ENCODE measurements at places on chromosomes 16 and 17.

GRCh38 chr16:84700446-84701300 lies 873 bp downstream of the USP10 start:
- DNase-seq = peak; percentile 20

DNA sequence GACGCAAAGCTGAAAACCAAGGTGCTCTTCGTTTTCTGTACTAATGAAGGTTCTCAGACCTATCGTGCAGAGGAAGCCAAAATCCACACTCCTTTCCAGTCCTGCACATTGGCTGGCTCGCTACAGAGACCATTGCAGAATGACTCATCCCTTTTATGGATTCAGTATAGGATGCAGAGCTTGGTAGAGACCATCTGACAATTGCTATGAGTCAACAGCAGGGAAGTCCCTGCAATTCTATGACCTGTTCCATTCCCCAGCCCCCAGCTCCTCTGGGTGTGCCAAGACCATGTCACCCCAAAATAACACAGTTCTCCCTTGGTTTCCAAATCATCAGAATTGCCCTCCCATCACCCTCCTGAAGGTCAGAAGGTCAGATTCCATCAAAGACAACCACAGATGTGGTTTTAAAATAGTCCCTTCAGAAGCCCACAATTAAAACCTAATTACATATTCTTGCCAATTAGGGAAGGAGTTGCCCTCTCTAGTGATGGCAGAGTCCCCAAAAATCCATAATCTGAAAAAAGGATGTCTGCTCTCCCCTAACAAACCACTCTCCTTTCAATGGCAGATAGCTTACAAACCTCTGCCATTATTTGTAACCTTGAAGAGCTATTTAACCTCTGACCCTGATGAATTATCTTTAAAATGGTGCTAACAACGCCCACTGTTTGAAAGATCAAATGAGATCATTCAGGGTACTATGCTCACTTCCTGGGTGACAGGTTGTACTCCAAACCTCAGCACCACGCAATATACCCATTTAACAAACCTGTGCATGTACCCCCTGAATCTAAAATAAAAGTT lies 108.2 kb upstream of the RBBP6 start:
- DNase-seq = no peak

DNA sequence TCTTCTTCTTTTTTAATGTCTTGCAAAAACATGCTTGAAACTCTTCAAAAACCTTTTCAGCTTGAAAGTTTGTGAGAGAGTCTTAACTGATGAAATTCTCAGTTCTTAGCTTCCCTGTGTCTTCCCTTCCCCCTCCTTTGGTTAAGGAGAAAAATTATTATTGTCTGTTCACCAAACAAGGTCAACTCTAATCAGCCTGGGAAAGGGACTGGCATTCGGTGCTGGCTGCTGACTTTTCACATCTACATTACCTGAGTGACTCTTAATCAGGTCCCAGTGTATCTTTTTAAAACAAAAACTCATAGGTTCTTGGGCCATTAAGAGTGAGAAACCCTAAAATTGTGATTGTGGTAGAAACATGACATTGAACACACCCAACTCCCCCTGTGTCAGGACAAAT lies 39.1 kb upstream of the AXIN2 start:
- no peak for DNase-seq

DNA sequence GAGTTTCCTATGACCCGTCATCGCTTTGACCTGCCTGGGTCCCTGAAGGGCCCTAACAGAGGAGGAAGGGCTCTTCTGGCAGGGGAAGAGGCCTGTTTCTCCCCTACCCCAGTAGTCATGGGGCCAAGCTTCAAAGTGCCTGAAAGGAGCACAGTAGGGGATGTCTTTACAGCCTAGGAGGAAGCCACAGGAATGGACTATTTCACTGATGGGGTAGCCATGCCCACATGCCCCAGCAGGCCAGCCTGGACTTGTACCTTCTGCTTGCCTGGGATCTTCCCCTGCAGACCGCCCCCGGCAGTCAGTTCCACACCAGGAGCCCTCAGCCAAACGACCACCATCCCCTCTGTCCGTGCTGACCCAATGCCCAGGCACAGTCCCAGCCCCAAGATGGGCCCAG lies 41.8 kb upstream of the PEMT start:
- DNase-seq = no peak

DNA sequence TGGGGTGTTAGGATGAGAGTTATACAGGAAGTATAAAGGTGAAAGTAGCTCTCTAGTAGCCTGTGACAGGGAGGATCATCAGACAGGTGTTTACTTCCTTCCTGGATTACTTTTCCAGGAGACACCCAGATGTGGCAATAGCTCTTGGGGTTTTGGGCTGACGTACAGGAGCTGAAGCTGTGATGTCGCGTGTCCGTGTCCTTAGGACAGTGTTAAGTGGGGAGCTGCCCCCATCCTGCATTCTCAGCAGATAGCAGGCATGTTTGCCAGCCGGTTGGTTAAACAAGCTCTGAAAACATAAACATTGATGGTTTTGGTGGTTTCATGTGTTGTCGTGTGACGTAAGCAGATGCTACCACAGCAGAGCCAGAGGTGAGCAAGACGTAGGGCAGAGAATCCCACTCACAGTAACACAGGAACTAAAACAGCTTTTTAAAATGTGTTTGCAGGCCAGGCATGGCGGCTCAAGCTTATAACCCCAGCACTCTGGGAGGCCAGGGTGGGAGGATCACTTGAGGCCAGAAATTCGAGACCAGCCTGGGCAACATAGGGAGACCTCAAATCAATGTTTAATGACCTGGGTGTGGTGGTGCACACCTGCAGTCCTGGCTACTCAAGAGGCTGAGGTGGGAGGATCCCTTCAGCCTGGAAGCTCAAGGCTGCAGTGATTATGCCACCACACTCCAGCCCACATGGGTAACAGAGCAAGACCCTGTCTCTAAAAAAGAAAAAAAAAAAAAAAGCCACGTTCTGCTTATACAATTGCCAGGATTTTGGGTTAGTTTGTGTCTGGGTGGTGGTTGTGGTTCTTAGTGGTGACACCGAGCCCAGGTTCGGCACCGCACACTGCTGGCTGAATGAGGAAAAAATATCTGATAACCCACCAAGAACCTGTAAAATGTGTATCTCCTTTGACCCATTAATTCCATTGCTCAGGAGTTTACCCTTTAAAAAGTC lies 18.2 kb upstream of the IL17C start:
- DNase-seq = peak; percentile 26

DNA sequence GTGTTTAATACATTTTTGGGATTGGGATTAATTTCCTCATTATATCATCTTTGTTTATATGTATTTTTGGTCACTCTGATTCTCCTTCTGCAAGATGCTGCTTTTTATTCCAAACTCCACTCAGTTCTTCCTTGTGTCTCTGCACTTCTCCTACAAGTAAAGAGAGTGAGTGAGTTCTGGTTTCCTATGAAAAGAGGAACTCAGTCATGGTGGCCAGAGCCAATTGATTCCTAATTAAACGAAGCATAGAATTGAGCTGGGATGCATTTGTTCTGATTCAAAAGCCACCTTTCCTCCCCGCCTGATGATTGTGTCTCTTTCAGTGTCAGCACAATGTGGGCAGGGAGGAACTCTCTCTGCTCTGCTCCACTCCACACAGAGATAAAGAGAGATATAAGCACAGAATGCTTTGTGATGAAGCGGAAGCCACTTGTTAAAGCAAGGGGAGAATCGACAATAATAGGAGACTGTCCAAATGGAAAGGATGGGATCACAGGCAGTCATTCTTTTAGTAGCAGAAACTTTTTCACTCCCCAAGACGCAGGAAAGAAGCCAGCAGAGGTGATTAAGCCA lies 121.3 kb upstream of the GOT2 start:
- DNase-seq = no peak

DNA sequence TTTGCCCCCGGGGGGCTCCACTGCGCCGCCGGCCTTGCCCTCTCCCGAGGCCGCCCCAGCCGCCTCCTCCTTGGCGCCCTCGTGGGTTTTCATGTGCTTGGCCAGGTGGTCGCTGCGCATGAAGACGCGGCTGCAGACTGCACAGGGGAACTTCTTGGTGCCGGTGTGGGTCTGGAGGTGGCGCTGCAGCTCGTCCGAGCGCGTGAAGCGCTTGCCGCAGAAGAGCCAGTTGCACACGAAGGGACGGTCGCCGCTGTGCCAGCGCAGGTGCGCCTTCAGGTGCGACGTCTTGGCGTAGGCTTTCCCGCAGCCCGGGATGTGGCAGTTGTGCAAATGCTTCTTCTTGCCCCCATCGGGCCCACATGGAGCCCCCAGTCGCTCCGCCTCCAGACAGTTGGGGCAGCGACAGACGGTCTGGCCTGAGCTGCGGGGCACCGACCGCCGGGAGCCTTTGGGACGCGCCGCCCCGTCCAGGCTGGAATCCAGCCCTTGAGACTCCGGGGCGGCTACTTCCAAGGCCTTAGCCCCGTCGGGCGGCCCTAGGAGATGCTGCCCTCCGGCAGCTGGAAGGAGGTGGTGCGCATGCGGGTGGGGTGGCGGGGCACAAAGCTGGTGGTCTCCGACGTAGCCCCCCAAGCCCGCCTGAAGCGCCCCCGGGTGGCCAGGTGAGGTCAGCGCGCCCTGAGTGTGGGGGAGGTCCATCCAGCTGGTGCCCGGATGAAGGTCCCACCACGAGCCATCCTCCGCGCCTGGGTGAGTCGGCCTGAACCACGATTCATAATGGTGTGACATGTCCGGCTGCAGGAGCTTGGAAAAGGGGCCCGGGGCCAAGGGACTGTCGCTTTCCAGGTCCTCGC lies 3.4 kb downstream of the SP6 start:
- no peak for DNase-seq

GRCh38 chr17:29710891-29711418 lies 88.2 kb upstream of the CORO6 start:
- DNase-seq = no peak

DNA sequence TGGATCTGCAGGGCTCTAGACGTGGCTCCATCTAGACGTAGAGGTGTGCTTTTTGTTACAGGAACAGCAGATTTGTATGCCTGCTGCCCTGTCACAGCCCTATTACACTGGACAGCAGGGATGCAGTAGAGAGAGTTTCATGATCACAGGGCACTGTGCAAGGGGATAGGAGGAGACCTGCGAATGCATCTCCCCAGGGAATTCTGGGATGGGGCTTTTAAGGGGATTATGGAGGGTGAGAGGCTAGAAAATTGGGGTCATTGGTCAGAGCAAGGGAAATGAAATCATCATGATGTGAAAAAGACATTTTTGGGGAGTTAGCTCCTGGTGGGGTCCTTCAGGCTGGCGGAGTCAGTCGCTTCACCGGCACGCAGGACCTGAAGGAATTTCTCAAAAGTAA lies 3.9 kb upstream of the NUPR1 start:
- no peak for DNase-seq

DNA sequence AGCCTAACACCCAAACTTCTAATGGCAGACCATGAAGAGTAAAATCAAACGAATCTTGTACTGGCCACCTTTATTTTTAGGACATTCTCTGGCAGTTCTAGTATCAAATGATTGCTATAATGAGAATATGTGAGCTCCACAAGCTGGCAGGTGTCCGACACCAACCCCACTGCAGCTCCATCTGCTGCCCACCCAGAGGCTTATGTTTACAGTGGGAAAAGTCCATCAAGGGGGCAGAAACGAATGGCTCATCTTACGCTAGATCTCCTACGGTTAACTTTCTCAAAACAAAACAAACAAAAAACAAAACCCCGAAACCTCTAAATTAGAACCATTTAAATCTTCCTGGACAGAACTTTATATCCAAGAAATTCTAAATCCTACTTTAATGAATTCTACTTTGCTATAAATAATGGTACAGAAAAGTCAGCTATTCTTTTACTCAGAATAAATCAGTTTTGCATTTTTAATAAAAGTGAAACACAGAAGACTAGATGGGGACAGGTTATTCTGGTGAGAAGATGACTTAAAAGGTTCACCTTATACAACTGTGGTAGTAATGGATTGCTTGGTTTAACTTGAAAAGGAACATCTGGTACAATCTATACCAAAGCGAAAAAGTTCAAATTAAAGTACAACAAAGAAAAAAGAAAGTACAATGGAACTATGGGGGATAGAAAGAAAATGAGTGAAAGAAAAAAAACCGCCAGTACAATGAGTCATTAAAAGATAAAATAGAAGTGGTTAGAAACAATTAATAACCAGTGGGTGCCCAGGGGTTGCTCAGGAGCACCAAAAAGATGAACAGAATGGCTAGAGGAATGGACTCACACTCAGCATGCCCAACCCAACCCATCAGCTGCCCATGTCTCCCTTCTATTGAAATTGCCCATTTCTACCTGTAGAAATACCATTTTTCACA lies 40.2 kb downstream of the GRB2 start:
- no peak for DNase-seq

DNA sequence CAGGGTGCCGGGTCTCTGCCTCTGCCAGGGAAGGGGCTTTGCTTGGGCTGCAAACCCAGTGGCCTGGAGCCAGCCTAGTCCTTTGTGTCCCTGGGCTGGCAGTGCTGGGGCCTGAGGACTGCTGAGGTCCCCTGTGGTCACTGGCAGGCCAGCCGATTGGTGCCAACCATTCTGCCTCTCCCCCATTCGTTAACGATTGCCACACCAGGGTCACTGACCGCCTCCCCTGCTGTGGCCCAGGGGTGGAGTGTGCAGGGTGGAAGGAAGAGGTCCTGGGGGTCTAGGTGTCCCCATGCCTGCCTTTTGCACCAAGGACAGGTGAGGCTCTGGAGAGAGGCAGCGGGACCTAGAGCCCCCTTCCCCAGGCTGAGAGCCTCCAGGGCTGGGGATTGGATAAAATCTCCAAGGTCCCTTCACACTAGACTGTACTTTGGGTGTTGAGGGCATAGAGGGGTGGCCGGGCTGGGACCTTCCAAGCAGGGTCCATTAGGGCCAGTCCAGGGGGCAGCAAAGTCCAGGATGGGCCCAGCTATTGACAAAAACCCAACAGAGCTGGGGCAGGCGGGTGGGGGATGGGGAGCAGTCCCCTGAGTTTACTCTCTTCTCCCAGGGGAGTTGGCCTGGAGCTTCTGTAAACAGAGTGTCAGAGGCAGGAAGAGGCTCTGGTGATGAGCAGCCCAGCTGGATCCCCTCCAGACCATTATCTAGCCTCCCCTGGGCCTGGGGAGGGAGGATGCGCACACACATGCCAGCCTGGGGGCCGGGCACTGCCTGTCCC lies 1.1 kb downstream of the VASN start:
- no peak for DNase-seq

DNA sequence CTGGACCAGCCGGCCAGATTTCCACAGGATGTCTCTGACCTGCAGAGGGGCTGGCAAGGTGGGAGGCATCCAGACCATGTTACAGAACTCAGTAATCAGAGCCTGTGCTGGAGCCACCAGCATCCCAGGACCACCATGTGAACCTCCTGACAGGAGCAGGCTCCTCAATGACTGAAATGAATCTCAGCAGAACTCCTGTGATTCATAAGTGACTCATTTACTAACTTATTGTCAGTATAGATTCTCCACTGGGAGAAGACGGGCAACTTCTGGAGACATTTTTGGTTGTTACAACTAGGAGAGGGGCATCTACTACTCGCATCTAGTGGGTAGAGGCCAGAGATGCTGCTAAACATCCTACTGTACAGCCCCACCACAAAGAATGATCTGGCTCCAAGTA lies 3.1 kb upstream of the WWOX start:
- no peak for DNase-seq

DNA sequence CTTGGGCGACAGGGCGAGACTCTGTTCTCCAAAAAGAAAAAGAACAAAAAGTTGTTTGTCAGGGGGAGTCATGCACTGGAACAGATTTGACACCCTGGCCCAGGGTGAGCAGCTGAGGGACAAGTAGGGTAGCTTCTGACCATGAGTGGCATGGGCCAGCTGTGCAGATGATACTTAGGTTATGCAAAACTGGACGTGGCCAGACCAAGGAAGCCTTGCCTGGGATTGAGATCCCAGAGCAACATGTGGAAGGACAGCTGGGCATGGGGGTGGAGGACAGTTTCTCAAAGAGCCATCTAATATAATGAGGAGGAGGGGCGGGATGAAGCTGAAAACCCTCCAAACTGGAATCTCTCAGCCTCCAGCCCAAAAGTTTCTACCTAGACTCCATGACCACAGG lies 19.6 kb upstream of the SLC35B1 start:
- DNase-seq = no peak

- DNase-seq = no peak
These were observed 175.4 kb downstream of the AATF start for GRCh38 chr17:37123941-37124820.

All from activated T-helper 1 cell treated with anti-CD3 and anti-CD28 coated beads, Interleukin-2, amount 50 U/mL, for 16 hours (primary cell).